ENCODE measurements at places on chromosomes 3 and 15. TPM values are rescaled to one million over a fixed set of nuclear protein-coding genes. Genes with fewer than 3 reads are reported as not detected.

GRCh38 chr3:127328421-127328820 lies 40.6 kb upstream of the PRR20G start:
- no peak for DNase-seq

The SCAPER gene
- 16.6 TPM for total RNA-seq

DNA sequence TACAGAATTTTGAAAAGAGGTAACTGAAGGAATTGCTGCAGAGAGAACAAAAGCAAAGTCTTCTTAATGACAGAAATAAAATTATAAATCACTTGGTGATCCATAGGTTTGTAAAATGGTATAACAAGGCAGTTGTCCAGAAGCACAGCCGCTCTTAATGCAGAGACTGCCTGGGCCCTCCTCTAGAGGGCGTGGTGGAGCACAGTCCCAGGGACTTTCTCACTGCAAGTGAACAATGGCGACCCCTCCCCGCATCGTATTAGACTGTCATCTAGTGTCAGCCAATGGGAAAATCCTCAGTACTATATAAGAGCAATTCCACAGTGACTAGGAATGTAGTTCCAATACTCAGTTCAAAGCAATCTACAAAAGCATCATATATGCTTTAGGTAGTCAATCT lies 26.4 kb upstream of the ZBED2 start:
- no peak for DNase-seq

- DNase-seq: no peak
These were observed 567.3 kb upstream of the KCNMB2 start for GRCh38 chr3:177968891-177969290.

Data from left colon (tissue), 2 donors.